Activated T-cell treated with anti-CD3 and anti-CD28 coated beads, Interleukin-2, amount 50 U/mL, for 24 hours (primary cell): ENCODE measurements at places on chromosomes 12 and 14.

DNA sequence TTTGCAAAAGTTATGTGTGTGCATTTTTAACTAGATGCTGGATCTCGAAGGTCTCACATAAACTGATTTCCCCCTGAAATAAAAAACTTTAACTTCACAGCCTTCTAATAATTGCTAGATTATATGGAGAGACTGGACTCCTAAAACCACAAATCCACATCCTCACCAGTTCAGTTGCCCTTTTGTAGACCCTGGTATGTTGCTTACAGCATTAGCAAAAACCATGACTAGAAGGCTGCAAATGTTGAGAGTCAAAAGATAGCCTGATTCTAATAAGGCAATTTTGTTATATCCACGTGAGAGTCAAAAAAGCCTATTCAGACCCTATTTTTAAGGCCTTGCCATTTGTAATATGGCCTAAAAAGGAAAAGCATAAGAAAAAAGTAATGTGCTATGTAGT is 37.4 kb downstream of the RASSF8 start:
- H3K4me3 ChIP-seq = no peak overlapping the region
- no peaks in the 10 kb centered on the region for H3K27me3 ChIP-seq
- H3K36me3 ChIP-seq = no peaks in the 10 kb centered on the region

DNA sequence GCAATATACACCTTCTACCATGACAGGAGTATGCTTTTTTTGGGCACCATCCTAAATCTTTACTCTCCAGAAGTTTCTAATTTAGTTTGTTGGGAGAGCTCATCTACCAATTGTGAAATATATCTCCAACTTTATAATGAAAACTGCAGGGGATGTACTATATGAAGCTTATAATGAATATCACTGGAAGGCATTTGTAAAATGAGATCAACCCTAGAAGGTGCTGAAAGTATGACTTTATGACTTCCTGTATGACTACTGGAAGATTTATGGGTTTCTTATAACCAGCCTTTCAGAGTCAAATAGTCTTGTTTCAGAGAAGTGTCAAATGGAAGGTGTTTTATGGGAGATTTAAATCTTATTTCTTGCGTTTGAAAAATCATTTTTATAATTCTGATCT is 122.9 kb downstream of the MYRFL start:
- no peaks in the 10 kb centered on the region for H3K36me3 ChIP-seq
- DNase-seq = no peak
- no peak overlapping the region for H3K4me3 ChIP-seq
- H3K4me1 ChIP-seq = no peaks in the 10 kb centered on the region
- H3K27ac ChIP-seq = no peak overlapping the region

DNA sequence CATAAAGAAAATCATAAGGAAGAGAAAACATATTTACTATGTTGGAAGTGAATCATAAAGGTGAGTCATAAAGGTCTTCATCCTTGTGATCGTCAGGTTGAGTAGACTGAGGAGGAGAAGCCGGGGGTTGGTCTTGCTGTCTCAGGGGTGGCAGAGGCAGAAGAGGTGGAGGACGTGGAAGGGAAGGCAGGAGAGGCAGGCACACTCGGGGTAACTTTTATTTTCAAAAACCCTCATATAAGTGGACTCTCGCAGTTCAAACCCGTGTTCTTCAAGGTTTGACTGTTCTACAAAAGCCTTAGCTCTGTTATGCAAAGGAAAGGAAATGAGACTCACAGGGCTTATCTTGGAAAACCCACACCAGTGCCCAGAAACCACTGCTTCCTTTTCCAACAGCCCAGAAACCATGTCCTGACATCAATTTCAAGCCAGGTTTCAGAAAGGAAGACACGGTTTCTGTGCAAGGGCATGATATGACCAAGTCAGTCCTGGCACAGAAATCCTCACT is 14.0 kb downstream of the SMCO2 start:
- peaks cover 39% of the 10 kb centered on the region for H3K27me3 ChIP-seq
- peak overlapping the region; percentile 76 for H3K27ac ChIP-seq
- DNase-seq = peak; percentile 39
- H3K36me3 ChIP-seq = no peaks in the 10 kb centered on the region

- H3K27me3 ChIP-seq = no peaks in the 10 kb centered on the region
- H3K27ac ChIP-seq = peak overlapping the region; percentile 81
- peaks cover 64% of the 10 kb centered on the region for H3K36me3 ChIP-seq
- DNase-seq = peak; percentile 45
These were observed 47.7 kb downstream of the ELK3 start for GRCh38 chr12:96241846-96242256.

- DNase-seq = no peak
- H3K4me1 ChIP-seq = peaks cover 8% of the 10 kb centered on the region
- no peaks in the 10 kb centered on the region for H3K27me3 ChIP-seq
- H3K4me3 ChIP-seq = no peak overlapping the region
- H3K36me3 ChIP-seq = no peaks in the 10 kb centered on the region
These were observed 13.9 kb upstream of the TNFRSF1A start for GRCh38 chr12:6355491-6356373.

- no peaks in the 10 kb centered on the region for H3K36me3 ChIP-seq
- H3K27ac ChIP-seq = no peak overlapping the region
- DNase-seq = peak; percentile 56
These were observed 75.9 kb upstream of the FBRSL1 start for GRCh38 chr12:132413931-132414588.

- H3K4me3 ChIP-seq = no peak overlapping the region
- no peaks in the 10 kb centered on the region for H3K36me3 ChIP-seq
- no peaks in the 10 kb centered on the region for H3K4me1 ChIP-seq
- no peak overlapping the region for H3K27ac ChIP-seq
These were observed 368.4 kb upstream of the E2F7 start for GRCh38 chr12:77433799-77434198.

DNA sequence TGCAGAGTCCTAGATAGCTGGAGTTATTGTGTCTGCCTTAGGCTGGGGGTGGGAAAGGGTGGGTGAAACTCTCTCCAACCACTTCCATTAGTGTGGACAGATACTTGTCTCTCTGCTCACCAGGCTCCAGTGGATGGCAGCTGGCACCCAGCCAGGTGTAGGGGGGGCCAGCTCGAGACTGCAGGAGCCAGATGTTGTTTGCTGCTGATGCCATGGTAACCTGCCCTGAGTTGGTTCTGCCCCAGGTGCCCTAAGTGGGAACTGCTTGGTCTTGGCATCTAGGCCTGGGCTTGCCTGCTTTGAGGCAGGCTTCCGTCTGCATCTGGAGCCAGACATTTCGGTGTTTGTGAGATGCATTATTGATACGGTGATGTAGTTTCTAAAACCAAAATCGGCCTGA is 82.2 kb downstream of the ADCK1 start:
- H3K27me3 ChIP-seq = no peaks in the 10 kb centered on the region
- peaks cover 11% of the 10 kb centered on the region for H3K36me3 ChIP-seq
- no peak overlapping the region for H3K27ac ChIP-seq
- no peaks in the 10 kb centered on the region for H3K4me1 ChIP-seq
- DNase-seq = no peak

GRCh38 chr12:27896419-27896990 is 76.0 kb downstream of the PTHLH start:
- H3K27me3 ChIP-seq = peaks cover 26% of the 10 kb centered on the region

- H3K36me3 ChIP-seq = peaks cover 9% of the 10 kb centered on the region
- no peaks in the 10 kb centered on the region for H3K27me3 ChIP-seq
- H3K27ac ChIP-seq = no peak overlapping the region
These were observed 1.4 kb upstream of the MAP4K5 start for GRCh38 chr14:50533806-50534205.

DNA sequence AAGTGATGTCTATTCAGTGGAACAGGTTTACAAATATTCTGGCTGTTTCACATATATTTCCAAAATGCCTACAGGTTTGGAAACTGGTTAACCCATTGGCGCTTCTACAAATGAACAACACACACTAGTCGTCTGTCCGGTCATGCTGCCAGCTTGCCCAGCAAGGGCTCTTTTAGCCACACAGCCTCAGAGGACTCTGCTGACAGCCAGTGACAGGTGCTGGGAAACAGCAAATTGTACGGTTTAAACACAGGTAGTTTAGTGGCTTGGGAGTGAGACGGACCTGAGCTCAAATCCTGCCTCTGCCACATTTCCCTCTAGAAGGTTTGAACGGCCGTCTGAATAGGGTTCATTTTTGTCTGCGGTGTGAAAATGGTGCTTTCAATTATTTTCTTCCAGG is 53.8 kb downstream of the MOK start:
- H3K27me3 ChIP-seq = no peaks in the 10 kb centered on the region
- no peaks in the 10 kb centered on the region for H3K4me1 ChIP-seq
- DNase-seq = no peak
- H3K27ac ChIP-seq = no peak overlapping the region
- no peaks in the 10 kb centered on the region for H3K36me3 ChIP-seq

DNA sequence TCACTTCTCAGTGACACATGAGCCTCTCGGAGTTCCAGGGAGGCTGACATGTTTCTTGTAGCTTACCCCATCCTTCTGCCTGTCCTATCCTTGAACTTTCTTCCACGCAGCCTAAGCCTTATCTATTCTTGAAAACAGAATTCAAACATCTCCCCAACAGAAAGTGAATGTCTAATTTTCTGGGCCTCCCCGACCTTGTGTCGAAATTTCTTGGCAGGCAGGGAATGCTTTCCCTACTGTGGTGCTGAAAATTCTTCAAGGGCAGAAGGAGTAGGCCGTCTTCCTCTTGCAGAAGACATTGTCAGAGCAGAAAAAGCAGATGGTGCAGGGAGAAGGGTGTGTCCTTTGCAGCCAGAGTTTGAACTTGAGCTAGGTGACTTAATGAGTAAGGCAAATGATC is 63.0 kb upstream of the TCL1B start:
- no peak overlapping the region for H3K4me3 ChIP-seq
- H3K36me3 ChIP-seq = no peaks in the 10 kb centered on the region
- no peak for DNase-seq
- H3K27me3 ChIP-seq = peaks cover 19% of the 10 kb centered on the region

GRCh38 chr12:59149995-59150642 is 229.8 kb upstream of the LRIG3 start:
- DNase-seq = no peak
- no peak overlapping the region for H3K27ac ChIP-seq
- no peaks in the 10 kb centered on the region for H3K36me3 ChIP-seq
- H3K4me3 ChIP-seq = no peak overlapping the region
- no peaks in the 10 kb centered on the region for H3K27me3 ChIP-seq
- no peaks in the 10 kb centered on the region for H3K4me1 ChIP-seq

GRCh38 chr14:30985796-30986195 is 39.7 kb upstream of the AP4S1 start:
- no peak for DNase-seq
- H3K27ac ChIP-seq = peak overlapping the region; percentile 12
- peaks cover 10% of the 10 kb centered on the region for H3K36me3 ChIP-seq
- H3K4me1 ChIP-seq = peaks cover 29% of the 10 kb centered on the region

DNA sequence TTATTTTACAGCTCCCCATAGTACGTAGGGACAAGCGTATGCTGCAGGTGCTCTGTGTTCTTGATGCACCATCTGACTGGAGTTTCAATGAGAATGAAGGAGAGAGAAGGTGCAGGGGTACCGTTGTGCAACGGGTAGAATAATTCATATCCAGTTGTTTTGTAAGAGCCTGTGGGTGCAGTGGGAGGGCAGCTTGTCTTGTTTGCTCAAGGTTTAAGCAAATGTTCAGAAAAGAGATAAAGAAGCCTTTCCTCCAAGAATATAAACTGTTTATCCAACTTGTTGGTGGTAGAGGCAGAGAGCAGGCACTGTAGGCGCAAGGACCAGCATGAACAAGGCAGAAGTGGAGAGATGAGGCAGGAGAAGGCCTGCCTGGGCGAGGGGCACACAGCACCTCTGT is 64.2 kb downstream of the ADCK1 start:
- DNase-seq = no peak
- no peaks in the 10 kb centered on the region for H3K27me3 ChIP-seq
- no peak overlapping the region for H3K27ac ChIP-seq
- H3K4me3 ChIP-seq = no peak overlapping the region
- peaks cover 18% of the 10 kb centered on the region for H3K36me3 ChIP-seq
- H3K4me1 ChIP-seq = no peaks in the 10 kb centered on the region

GRCh38 chr12:59698600-59698999 is 102.8 kb downstream of the SLC16A7 start:
- no peaks in the 10 kb centered on the region for H3K27me3 ChIP-seq
- H3K4me1 ChIP-seq = peaks cover 14% of the 10 kb centered on the region
- H3K27ac ChIP-seq = no peak overlapping the region

GRCh38 chr14:93727917-93728650 is 60.2 kb downstream of the PRIMA1 start:
- no peaks in the 10 kb centered on the region for H3K36me3 ChIP-seq
- no peaks in the 10 kb centered on the region for H3K27me3 ChIP-seq
- no peak overlapping the region for H3K27ac ChIP-seq
- no peak for DNase-seq
- no peak overlapping the region for H3K4me3 ChIP-seq

GRCh38 chr12:98438656-98439230 is 76.6 kb upstream of the TMPO start:
- H3K27me3 ChIP-seq = peaks cover 63% of the 10 kb centered on the region
- H3K4me3 ChIP-seq = no peak overlapping the region
- H3K27ac ChIP-seq = no peak overlapping the region
- H3K36me3 ChIP-seq = no peaks in the 10 kb centered on the region
- peaks cover 6% of the 10 kb centered on the region for H3K4me1 ChIP-seq
- DNase-seq = no peak

DNA sequence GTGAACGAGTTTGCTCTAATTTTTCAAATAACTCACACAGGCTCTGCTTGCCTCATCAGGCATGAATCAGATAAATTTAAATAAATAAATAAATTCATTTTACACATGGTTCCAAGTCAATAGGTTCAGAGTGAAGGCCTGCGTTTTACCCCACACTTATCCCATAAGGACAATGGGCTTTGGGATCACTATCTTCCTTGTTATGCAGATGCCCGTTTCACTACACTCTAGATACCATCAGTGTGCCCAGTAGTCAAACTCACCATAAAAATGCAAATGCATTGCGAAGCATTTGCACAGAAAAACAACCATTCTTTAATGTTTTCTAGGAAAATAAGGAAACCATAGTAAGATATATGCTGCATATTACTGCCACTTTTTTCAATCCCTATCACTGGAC is 155.9 kb upstream of the CCDC196 start:
- no peaks in the 10 kb centered on the region for H3K36me3 ChIP-seq
- no peak for DNase-seq
- H3K27me3 ChIP-seq = peaks cover under 1% of the 10 kb centered on the region
- H3K4me3 ChIP-seq = no peak overlapping the region
- H3K4me1 ChIP-seq = no peaks in the 10 kb centered on the region
